T-helper 22 cell (primary cell): ENCODE measurements at places on chromosomes 5 and 9.

DNA sequence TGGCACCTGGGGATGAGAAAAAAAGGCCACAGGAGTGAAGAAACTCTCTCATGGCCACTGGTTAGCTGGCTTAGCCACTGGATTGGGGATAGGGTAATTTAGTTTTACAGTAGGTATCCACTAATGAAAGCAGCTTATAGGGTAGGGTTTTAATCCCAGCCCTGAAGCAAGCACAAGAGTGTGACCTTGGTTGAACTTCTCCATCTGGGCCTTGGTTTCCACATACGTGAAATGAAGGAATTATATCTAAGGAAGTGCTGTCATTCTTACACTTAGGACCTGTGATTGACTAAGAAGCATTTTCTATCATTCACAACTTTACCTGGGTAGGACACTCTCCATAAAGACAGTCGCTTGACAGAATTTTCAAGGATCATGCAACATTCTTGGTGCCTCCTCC lies 49.6 kb downstream of the FAT2 start:
- DNase-seq, result no peak

GRCh38 chr9:107819772-107820565 lies 330.4 kb upstream of the KLF4 start:
- DNase-seq, result no peak

DNA sequence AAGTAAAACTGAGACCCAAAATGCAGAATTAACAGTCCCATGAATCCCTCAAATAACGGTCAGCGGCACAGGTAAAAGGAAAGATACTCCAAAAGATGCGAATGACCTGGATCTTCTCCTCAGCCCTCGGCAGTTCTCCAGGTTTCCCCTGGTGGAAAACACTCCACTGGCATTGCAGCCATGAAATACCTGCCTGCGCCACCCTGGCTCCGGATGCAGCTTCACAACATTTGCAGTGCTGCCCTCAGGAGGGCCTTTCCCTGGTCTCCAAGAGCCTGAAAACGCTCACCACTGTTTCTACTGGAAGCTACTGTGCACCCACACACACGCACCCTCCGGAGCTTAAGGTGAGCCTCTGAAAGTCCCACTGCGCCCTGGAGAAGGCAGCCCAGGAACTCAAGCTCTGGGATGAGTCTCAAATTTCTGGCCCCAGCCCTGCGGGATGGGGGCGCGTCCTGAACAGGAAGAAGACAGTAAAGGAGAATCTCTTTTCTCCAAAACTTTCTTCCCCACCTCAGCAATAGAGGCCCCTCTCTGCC lies 612 bp downstream of the UGT3A2 start:
- DNase-seq, result no peak

DNA sequence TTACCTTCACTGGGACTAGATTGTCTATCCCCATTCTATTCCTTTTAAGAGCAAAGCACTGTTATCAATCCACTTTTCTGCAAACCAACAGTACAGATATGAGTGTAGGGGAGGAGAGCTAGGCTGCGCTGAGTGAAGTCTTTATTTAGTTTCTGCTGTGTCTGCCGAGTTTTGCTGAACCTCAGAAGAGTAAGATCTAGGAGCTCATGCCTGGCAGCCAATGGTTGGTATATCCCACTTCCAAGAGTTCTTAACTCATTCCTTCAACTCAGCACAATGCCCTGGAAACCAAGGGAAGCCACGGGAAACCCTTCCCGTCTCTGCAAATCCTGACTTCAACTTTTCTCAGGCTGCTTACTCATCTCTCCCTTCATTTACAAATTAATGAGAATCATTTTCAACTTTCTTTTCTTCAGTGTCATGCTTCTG lies 58.0 kb upstream of the JAK2 start:
- no peak for DNase-seq

DNA sequence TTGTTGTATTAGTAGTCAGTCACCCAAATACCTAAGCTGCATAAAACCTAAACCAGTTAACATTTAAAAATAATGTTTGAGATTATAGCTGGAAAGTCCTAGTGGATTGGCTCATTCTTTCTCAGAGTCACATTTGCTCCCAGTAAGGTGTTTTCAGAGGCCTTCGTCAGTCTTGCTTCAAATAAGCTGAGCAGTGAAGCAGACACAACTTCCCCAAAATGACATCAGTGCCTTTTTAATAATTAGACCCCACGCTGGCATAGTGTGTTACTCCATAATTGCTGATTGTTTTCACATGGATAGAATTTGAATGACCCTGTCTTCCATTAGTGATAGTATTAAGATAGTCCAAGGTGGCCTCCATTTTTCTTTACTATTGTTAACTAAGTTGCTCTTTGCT lies 245.8 kb downstream of the PJA2 start:
- no peak for DNase-seq

- DNase-seq, result no peak
Observed at GRCh38 chr9:36763778-36764177, 191.1 kb downstream of the MELK start.

- DNase-seq, result no peak
Observed at GRCh38 chr5:81424728-81425127, 30.8 kb upstream of the ACOT12 start.

- no peak for DNase-seq
Observed at GRCh38 chr9:96172797-96173196, 129.2 kb downstream of the HSD17B3 start.

- DNase-seq, result no peak
Observed at GRCh38 chr9:5357431-5358105, 17.9 kb upstream of the RLN1 start.

- DNase-seq, result no peak
Observed at GRCh38 chr9:81588148-81588871, 101.0 kb downstream of the TLE1 start.

DNA sequence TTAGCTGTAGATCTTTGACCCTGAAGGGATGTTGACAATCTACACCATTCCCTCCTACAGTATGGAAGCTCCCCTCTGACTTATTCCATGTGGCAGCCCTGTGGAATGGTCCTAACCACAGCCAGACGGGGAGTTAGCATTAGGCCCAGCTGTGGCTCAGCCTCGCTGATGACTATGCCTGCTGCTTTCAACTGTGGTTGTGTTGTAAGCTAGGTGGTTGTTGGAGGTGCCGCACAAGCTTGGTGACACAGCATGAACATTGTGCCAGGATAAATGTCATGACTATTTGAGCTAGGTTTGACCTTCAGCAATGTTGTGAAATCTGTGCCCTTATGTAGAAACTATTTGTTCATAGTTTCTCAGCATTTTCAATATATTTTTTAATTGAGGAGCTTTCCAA lies 40.6 kb downstream of the SGCD start:
- no peak for DNase-seq
